ENCODE measurements at places on chromosomes 16 and 17.

- no peak for DNase-seq
Measured at GRCh38 chr16:30430428-30430970, 669 bp upstream of the DCTPP1 start.

- no peak for DNase-seq
Measured at GRCh38 chr17:44170499-44171201, at the start of gene ASB16. Gene ASB16, plus strand, starts transcription at chr17:44170704. Its CDS starts 86 bp downstream, at chr17:44170790.

DNA sequence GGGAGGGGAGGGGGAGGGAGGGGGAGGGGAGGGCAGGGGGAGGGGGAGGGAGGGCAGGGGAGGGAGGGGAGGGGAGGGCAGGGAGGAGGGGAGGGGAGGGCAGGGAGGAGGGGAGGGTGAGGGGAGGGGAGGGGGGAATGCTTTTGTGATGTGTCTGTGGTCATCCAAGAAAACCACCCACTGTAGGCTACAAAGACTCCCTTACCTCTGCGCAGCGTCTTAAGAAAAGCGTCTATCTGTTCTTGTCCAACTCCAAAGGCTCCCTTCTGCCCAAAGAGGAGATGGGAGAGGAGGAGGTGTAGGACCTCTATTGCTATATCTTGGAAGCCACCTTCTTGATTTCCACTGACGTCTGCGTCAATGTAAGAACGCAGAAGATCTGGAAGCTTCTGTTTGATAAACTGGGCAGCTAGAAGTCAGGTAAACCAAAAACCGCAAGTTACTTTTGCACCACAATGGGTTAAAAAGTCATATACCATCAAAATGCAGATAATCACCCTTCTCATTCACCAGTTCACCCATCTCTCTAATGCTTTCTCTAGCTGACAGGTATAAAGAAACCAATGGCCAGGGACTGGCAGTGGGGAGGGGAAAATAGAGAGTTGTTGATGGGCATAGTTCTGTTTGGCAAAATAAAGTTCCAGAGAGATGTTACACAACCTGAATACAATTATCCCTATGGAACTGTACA, 43.1 kb downstream of the CNOT1 start:
- DNase-seq = peak; percentile 20

DNA sequence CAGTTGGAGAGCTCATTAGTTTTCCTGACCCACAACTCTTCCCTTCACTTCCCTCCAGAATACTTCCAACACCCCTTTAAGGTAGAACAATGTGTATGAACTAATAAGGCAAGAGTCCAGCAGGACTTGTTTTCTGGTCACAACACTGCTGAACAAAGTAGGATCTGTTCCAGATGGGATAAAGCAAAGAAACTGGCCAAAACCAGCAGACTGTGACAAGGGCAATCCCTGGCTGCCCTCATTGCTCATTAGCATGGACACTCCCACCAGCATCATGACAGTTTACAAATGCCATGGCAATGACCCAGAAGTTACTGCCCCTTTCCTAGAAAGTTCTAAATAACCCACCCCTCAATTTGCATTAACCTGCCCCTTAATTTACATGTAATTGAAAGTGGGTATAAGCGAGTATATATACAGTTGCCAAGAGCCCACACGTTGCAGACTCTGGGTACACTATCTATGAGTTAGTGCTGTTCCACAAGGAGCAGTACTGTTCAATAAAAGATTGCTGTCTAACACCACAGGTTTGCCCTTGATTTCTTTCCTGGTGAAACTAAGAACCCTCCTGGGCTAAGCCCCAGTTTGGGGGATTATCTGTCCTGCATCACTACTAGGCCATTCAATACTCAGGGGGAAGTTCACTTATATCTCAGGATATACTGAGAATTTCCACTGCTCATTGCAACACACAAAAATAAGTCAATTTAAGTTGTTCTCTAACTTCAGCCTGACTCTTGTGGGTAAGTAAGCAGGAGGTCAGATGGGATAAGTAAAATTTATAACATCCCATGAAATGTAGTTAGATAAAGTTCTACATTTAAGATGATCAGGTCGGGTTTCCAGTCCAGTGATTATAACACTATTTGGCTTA, 82.3 kb downstream of the SSH2 start:
- DNase-seq = no peak

GRCh38 chr17:205817-206216, 24.4 kb upstream of the DOC2B start:
- no peak for DNase-seq

- DNase-seq = no peak
Measured at GRCh38 chr16:23905027-23905426, 69.2 kb downstream of the PRKCB start.

DNA sequence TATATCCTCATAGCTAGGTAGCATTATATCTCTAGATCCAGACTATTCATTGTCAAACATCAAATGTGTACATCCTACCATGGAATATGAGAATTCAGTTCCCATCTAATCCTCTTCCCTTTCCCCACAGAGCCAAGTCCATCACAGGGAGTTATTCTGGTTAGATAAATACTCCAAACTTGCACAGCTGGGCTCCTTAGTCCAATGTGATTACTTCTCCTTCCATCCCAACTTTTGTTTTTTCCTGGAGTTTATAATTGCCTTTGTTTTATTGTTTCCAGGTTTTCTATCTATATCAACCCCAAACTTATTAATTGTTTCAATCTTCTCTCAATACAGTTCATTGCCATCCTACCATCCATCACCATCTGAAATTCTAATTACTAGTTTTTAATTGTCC, 59.9 kb downstream of the MYH11 start:
- no peak for DNase-seq

GRCh38 chr17:46152423-46152822, 40.8 kb downstream of the KANSL1 start:
- DNase-seq = no peak

- DNase-seq = no peak
Measured at GRCh38 chr16:48187779-48188178, 32.0 kb upstream of the ABCC12 start.

DNA sequence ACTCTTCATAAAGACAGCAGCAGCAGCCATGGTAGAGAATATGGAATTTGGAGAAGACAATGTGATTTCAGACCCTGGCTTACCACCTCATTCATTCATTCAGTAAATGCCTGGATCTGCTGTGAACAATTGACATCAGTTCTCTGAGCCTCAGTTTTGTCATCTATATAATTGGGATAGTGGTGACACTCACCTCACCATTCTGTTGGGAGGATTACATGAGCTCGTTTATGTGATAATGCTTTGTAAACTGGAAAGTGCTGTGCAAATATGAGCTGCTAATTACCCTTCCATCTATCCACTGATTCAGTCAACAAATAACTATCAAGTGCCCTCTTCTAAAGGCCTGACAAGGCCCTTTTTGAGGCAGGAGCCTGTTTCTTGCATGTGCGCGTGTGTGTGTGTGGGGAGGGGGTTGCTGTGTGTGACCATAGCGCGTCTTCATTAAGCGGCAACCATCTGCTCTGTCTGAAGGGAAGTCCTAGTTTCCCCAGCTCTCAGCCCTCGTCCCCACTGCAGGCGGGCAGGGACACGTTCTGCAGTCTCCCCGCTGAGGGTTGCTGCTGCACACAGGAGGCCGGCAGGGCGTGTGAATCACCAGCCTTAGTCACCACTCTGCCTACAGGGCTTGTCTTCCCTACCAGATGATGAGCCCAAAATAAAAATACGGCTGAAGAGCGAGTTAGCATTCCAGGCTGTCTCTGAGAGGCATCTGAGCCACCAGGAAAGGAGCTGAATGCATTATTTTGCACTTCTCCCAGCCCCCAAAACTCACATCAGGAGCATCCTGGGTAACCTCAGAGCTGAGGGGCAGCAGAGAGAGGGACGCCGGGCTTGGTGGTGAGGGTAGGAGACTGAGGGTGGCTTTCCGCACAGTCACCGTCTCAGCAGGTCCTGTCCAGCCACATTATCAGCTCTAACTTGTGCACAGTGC, 19.9 kb downstream of the ARL4D start:
- DNase-seq = peak; percentile 91

GRCh38 chr16:2155977-2156848, 631 bp downstream of the TRAF7 start:
- peak; percentile 63 for DNase-seq

DNA sequence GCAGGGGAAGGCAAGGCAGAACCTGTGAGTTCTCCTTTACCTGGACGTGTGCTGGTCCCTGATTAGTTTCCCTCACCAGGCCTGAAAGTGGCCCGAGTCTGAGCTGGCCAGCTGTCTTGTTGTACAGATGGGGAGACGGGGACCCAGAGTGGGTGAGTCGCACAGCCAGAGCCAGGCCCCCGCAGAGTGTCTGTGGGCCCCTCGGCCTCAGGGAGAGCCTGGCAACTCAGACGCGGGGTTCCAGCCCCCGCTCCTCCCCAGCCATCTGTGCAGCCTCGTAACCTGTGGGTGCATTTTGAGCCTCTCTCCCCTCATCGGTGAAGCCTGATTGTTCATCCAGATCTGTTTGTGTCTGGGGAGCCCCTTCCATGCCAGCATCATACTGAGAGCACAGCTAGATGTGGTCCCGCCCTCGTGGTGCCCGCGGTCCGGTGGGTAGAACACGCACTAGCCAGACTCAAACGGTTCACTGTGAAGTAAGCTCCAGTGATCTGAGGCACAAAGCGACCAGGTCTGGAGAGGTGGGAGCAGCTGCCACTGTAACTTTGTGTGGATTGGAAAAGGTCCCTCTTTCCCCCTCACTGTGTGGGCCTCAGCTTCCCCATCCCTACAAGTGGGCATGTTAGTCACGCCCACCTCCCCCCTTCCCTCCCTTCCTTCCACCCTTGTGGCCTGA, 6.0 kb upstream of the NDRG4 start:
- DNase-seq = no peak

DNA sequence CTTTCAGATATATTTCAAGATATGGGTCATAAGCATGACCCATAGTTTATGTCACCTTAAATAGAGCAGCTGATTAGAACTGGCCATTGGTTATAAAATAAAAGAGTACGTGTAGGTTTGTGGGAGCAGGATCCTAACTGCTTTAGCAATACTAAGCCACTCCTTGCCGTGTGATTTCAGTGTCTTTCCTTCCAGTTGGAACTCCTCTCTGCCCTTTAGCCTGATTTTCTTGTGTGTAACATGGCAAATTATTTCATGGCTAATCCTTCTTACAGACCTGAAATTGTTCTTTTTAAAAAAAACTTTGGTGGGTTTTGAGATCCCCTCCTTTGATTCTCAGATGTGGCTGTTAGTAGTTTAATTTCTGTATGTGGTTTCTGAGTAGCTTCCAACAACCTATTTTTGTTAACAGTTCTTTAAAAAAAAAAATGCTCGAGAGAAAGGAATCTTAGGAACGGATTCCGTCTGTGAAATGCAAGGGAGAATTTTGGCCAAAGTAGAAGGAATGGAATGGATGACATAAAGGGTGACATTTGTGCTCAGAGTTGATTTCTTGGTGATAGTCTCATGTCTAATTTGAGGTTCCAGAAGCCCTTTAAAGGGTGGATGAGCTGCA, 39.9 kb downstream of the DHRS7B start:
- no peak for DNase-seq

- no peak for DNase-seq
Measured at GRCh38 chr16:86697715-86698114, 119.4 kb downstream of the FOXL1 start.

DNA sequence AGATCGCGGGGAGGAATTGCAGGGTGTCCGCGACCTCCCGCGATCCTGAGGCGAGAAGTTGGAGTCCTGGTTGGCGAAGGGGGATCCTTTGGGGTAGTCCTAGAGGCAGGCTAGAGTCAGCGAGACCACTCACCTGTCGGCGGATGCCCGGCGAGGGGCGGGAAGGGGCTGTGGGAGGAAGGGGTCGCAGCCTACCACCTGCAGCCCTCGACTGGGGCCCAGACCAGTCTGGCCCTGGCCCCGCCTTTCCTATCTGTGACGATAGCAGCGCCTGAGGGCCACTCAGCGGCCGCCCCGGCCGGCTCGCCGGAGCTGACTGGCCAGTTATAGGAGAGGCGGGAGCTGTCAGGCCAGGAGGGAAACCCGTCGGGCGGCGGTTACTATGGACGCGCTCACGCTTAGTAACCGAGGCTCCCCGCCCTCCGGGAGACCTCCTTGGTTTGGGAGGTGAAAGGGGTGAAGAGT, at the start of gene TEKT3:
Gene TEKT3 (minus strand): TSS at position 213 of the 465 bp plus-strand sequence. CDS start 10,012 bp downstream, outside the sequence.
- no peak for DNase-seq

GRCh38 chr17:17498606-17499301, 2.6 kb upstream of the RASD1 start:
- DNase-seq = no peak

DNA sequence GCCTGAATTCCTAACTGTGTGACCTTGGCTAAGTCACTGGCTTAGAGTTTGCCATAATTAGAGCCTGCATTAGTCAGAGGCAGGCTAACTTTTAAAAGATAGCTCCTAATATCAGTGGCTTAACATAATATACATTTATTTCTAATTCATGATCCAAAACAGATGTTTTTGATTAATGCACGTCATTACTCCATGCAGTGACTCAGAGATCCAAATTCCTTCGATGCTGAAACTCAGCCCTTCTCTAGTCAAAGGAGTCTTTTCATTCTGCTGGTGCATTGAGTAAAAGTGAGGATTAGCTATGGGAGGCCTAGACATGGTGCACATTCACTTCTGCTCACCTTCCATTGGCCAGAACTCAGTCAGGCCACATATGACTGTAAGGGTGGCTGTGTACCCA, 49.8 kb downstream of the IRX3 start:
- no peak for DNase-seq

GRCh38 chr17:49899191-49899485, 51.3 kb upstream of the TAC4 start:
- no peak for DNase-seq

GRCh38 chr17:67150826-67151225, 94.2 kb downstream of the HELZ start:
- no peak for DNase-seq

DNA sequence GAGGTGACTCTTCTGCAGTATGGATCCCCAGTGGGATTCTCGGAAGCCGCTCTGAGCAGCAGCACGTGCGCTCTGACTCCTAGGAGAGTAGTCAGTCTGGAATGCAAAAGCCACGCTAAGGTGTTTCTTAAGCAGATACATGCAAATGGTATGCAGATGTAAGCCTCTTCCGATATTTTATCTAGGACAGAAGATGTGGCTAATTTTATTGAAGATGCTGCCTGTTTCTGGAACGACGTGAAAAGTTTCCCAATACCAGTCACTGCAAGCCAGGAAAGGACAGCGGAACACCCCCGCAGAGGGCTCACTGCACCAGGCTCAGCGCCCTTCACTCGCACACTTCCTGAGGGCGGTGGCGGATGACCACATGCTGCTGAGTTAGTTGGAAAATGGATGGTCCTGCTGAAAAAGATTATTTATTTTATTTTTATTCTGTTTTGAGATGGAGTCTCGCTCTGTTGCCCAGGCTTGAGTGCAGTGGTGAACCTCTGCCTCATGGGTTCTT, 10.1 kb downstream of the FADS6 start:
- no peak for DNase-seq

GRCh38 chr16:53848277-53848942, 144.5 kb downstream of the FTO start:
- no peak for DNase-seq

DNA sequence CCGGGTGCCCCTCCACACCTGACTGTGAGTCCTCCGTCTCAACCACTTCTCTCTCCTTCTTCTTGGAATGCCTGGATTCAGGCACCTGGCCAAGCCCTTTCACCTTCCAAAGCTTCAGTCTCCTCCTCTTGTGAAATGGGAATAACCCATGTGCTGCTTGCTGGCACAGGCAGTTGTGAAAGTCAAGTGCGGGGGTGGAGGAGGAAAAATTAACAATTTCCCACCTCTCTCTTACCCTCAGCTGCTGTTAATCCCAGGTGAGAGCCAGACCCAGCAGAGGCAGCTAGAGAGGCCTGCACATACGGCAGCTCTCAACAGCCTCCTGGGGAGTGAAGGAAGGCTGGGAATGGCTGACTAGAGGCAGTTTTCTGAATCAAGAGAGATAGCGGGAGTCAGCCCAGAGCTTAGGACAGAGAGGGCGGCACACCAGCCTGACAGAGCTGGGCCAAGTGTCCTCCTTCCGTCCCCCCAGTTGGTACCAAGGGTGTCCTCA, 77.9 kb upstream of the LGALS9 start:
- DNase-seq = no peak
